ENCODE measurements at places on chromosomes 1 and 21.

DNA sequence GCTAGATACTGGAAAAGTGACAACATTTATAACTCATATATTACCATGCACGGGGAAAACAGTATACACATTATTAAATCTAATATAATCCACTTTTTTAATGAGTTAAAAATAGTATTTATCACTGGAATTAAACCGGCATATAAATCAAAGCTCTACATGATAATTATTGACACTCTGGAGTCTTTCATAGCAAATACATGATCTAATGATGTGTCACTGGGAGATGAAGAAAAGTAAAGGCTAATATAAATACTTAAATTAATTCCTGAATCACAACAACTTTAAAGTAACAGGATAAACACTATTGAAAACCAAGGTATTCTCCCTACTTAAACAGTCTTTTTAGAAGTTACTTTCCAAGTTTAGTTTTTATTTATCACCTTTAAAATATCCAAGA is 52.4 kb upstream of the ASPM start:
- no peak for DNase-seq

DNA sequence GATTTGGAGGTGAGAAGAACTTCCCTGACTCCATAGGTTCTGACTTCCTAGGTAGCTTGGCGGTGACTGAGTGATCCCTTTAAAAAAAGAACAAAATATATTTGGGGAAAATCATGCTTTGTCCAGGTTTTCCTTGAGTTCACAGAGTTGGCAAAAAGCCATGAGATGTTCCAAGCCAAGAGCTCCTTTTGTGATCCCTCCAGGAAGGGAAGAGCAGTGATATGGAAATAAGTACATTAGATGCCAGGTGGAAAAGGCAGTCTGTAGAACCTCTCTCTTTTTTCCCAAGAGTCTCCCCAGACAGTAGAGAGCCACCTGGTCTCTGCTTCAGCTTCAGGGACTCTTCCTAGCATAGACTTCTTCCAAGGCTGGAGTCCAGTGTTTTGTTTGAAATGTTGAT is 10.2 kb downstream of the TLCD4 start:
- DNase-seq = no peak

- DNase-seq = no peak
Observed at GRCh38 chr1:21164266-21164665, 12.4 kb downstream of the EIF4G3 start.

DNA sequence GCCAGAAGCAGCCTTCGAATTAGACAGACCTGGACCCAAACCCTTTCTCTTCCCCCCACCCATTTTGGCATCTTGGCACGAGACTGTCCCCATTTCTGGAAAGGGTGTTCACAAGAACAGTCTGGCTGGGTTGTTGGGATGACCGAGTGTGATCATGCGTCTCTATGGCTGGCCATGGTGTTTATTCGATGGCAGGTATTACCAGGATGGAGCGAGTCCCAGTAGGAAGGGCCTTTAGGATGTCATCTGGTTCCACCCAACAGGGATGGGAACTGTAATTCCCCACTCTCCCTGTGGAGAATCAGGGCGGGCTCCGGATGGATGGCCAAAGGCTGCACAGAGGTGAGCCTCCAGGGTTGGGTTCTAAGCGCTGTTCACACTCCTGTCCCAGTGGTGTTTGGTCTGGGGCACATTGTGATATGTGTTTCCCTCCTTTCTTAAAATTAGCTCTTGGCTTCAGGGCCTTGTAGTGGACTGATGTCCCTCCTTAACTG is 33.4 kb upstream of the ATP5PO start:
- no peak for DNase-seq

GRCh38 chr1:154550657-154551056 is 7.8 kb downstream of the UBE2Q1 start:
- no peak for DNase-seq

- no peak for DNase-seq
Observed at GRCh38 chr1:160800142-160800541, 4.2 kb downstream of the LY9 start.

DNA sequence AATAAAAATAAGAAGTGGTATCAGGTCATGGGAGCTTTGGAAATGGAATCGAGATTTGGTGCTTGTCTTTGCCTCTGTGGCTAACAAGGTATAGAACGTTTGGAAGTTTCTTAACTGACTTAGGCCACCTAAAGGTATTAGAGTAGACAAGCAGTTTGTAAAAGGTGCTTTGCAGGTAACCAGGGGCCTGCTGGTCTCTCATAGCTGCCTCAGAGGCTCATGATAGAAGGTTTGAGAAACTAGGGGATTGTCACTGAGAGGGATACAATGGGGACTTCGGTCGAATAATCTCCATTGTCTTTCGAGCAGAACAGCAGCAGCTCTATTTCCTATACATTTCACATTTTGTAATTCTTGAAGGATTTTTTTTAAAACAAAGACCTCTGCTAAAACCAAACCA is 37.6 kb downstream of the C21orf91 start:
- DNase-seq = no peak

- no peak for DNase-seq
Observed at GRCh38 chr1:204294357-204294756, 65.4 kb downstream of the PLEKHA6 start.

GRCh38 chr1:169119405-169119804 is 12.9 kb downstream of the ATP1B1 start:
- no peak for DNase-seq

DNA sequence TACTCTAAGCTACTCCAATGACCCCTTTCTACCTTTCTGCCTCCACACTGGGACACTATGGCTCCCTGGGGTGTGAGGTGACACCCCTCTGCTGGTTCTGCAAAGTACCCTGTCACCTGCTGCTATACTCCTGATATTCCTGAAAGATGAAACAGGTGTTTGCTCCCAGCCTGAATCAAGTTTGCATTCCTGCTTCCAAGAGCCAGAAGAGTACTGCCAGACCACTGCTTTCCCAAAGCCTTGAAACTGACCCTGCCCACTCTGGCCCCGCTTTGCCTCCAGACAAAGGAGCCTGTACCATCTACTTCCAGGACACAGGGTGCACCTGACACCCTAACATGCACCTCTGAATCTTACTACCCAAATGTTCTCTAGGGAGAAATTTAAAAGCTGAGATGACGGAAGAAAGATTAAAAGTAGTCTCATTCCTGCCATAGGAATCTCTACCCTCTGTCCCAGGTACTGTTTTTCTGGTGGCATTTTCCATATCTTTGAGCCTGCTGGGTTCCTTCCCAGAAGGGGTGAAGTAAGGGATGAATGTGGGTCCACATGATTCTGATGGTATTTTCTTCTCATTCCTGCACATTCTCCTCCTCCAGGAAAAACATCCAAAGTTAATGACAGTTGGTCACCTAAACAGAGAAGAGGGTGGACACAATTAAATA is 70.3 kb upstream of the DUSP10 start:
- no peak for DNase-seq

GRCh38 chr1:23791516-23792047 is 637 bp downstream of the LYPLA2 start:
- DNase-seq = peak; percentile 32

GRCh38 chr21:26445440-26445839 is 127.6 kb downstream of the CYYR1 start:
- no peak for DNase-seq

DNA sequence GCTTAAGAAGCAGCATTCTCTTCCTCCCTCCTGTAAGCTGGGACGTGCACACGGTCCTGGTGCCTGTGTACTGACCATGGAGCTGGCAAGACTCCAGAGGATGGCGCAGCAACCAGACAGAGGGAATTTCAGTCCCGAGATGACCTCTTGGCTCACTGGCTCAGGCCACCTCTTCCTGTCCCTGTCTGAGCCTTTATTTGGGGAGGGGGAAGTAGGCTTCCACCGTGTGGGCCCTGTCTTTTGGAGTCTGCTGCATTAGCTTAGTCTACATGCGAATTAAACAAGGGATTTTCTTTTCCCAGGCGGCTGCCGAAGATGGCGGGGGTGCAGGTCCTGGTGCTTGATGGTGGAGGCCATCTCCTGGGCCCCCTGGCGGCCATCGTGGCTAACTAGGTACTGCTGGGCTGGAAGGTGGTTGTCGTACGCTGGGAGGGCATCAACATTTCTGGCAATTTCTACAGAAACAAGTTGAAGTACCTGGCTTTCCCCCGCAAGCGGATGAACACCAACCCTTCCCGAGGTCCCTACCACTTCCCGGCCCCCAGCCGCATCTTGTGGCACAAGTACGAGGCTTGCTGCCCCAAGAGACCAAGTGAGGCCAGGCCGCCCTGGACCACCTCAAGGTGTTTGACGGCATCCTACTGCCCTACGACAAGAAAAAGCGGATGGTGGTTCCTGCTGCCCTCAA is 10.2 kb downstream of the IL24 start:
- no peak for DNase-seq

GRCh38 chr1:200304171-200304570 is 105.7 kb downstream of the ZNF281 start:
- DNase-seq = no peak

GRCh38 chr1:37477198-37477931 is 3.0 kb downstream of the ZC3H12A start:
- DNase-seq = peak; percentile 92

- DNase-seq = no peak
Observed at GRCh38 chr21:24110846-24111245, 1496.4 kb downstream of the MRPL39 start.

GRCh38 chr1:38512789-38513188 is 346.8 kb downstream of the RRAGC start:
- DNase-seq = no peak

DNA sequence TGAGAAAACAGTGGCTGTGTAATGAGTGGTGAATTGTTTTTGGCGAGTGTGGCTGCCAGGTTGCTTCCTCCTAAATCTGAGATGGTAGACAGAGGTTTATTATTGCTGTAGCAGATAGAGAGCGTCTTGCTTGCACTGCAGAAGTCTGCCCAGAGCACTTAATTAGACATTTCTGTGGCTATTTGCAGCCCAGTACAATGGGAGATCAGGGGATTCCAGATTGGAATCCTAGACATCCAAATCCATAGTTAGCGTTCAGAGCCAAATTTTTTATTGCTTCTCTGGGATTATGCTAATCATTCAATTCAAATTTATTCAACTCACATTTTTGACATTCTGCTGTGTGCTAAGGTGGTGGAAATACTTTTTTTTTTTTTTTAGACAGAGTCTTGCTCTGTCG is 30.0 kb downstream of the KIF26B start:
- no peak for DNase-seq

DNA sequence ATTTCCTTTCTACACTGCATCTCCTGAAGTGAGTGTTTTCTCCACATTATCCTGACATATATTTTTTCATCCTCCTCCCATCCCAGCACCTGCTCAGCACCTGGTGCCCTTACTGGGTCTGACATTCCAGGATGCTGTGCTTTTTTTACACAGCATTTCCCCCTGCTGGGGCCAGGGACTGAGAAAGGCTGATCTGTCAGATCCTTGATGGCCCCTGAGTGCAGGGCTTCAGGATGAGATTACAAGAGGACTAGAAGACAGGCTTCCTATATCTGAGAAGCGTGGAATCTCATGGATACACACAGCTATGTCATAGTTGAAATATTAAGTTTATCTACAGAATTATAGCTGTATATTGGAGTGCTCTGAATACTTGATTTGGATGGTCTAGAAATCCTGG is 24.4 kb downstream of the RCAN1 start:
- no peak for DNase-seq

DNA sequence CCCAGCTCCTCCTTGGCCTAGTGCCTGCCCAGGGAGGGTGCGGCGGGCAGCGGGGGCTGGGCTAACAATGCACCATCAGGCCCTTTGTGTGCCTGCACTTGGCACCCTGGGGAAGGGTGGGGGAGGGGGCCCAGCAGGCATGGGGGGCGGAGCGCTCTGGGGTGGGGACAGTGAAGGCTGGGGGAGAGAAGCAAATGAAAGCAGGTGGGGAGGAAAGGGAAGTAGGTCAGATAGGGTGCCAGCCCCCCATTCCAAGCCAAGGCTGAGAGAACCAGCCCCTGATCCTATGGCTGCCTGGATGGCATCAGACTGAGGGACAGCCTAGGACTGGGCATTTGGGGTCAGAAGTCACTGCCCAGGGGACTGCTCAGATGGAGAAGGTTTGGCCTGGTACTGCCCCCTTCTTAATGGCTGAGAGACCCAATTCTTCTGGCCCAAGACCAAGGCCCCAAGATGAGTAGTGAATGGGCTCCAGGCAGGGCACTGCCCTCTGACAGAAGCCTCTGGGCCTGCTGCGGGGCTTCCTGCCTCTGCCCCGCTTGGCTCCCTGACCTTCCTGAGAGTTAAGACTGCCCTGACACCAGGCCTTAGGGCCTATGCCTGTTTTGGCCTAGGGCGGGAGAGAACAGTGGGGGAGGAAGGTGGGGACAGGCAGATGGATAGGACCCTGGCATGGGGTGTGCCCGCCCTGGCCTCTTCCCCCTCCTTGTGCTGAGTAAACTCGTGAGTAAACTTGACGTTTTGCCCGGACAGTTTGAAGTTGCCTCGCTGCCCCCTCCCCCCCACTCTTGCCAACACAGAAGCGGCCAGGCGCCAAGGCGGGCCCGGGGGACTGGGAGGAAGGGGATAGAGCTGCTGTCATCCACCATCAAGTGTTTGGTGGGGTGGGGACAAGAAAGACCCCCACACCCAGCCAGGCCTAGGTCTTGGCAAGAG is 2.7 kb downstream of the ZBTB7B start:
- DNase-seq = peak; percentile 57

- DNase-seq = peak; percentile 82
Observed at GRCh38 chr1:161119092-161119903, 1.4 kb downstream of the NIT1 start.

- no peak for DNase-seq
Observed at GRCh38 chr1:190129366-190129765, 348.3 kb downstream of the BRINP3 start.

DNA sequence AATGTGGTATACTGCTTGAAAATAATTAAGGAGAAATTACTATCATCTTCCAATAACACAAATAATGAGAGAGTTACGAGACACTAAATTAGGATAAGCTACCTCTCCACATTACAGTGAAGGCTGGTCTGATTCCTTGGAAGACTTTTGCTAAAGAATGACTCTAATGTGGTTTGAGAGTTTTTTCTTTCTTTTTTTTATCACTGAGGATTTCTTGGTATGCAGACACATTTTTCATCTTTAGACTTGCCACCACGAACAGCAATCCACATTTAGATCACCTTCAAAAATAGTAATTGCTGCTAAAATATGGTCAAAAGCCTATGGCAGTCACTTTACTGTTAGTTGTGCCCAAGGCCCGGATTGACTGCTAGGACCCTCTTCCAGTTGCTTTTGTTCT is 16.6 kb upstream of the TMEM35B start:
- no peak for DNase-seq

GRCh38 chr1:218242171-218242570 is 42.9 kb upstream of the RRP15 start:
- DNase-seq = no peak

GRCh38 chr1:50265790-50266314 is 157.1 kb downstream of the ELAVL4 start:
- DNase-seq = no peak

DNA sequence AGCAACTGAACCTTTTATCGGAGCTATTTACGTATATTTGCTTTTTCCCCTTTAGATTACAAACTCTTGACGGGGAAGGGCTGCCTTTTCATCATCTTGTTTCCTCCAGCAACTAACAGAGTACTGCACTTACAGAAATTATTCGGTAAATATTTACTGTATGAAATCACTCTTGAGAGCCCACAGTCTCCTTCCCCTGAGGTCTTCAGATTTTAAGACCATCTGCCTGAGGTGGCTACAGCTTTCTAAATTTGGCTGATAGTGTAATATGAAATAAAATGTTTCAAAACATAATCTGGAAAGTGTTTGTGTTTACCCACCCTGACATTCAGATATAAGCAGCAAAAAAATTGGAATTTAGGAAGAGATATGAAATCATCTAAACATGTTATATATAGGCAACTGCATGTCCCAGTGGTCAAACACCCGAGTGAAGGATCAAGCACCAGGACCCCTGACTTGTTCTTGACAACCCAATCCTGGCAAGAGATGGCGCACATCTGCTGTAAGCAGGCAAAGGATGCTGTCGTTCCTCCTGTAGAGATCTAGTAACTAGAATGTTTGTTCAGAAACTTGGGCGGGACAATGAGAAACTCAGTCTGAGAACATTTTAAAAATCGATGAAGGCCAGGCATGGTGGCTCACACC is 60.9 kb downstream of the SIPA1L2 start:
- DNase-seq = no peak
